ENCODE measurements at places on chromosomes 5 and 9. TPM values are rescaled to one million over a fixed set of nuclear protein-coding genes. Genes with fewer than 3 reads are reported as not detected.

Gene TRIM7
- total RNA-seq = 0.46 TPM

Gene DBH
- 0.48 TPM for total RNA-seq

Gene PCDHA4
- 1.6 TPM for total RNA-seq

DNA sequence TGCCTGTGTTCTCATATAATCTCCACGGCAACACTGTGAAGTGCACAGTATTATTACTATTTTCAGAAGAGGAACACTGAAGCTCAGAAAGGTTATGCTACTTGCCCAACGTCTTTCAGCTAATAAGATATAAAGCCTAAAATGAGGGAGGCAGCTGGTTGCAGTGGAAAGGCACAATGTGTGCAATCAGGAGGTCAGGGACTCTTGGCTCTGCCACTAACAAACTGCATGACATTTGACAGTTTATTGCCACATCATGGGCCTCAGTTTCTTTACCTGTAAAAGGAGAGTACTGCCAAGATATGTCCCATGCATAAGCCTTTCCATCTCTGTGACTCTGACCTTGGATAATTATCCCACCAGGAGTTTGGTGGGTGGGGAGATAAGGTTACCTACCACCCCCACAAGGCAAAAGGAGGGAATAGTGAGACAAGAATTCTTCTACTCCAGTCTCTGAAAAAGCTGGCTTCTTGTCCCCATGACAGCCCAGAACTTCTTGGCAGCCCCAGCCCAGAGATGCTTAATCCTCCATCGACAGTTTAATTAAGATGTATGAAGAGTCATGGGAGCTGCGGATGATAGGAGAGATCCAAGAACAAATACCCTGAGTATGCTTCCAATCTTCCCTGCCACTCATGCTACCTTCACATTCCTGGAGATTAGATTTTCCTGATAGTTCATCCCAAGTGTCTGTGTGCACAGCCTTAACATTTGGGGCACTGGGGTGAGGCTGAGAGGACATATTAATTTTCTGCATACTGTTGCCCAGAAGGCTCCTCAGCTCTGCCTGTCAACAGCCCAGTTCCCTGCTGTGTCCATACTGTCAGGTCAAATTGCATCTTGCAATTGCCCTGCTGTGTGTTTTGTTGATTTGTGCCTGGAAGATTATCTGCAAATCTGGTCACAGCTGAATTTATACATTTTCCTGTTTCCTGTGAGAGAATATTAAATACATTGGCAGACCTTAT, 271.2 kb downstream of the FAM114A2 start:
- no peak overlapping the region for H3K27ac ChIP-seq
- no peaks in the 10 kb centered on the region for H3K36me3 ChIP-seq
- H3K4me1 ChIP-seq = no peaks in the 10 kb centered on the region
- H3K27me3 ChIP-seq = no peaks in the 10 kb centered on the region
- no peak for DNase-seq
- no peak overlapping the region for H3K4me3 ChIP-seq

- no peaks in the 10 kb centered on the region for H3K27me3 ChIP-seq
- H3K27ac ChIP-seq = no peak overlapping the region
- no peaks in the 10 kb centered on the region for H3K4me1 ChIP-seq
These were observed 60.5 kb downstream of the OLFM1 start for GRCh38 chr9:135147938-135148337.

DNA sequence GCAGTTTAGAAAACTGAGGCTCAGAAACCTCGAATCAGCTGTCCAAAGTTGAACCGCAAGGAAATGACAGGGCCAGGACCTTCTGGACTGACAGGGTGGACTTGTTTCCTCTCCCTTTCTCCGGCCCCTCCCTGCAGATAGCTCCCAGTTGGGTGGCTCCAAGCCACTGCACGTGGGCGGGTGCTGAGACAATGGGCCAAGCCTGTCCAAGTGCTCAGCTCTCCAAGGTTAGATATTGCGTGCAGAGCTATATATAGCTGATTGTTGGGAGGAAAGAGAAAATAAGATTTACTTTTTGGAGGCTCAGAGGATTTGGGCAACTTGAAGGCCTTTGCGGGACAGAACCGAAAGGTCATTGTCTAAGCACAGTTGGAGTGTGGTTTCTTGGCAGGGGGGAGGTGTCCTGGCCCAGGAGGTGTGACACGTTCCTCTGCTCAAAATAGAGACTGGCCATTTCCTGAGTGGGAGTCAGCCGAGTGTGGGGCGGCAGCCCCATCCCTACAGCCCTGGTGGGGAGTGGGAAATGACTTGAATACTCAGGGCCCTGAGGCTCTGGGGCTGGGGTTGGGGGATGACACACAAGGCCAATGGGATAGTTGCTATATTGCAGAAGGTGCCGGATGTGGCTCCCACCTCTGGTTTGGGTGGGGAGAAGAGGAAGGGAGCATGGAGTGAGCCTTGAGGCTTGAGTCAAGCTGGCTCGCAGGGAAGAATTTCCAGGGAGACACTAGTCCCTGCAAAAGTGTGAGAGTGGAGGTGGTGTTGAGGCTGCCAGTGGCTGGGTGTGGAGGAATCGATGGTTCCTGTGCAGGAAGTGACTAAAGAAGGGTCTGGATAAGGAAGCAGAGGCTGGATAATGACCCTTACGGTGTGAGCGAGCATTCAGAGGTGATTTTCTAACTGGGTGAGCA, 44.4 kb upstream of the SMAD5 start:
- H3K4me1 ChIP-seq = peaks cover 5% of the 10 kb centered on the region
- peak overlapping the region; percentile 73 for H3K27ac ChIP-seq
- H3K4me3 ChIP-seq = no peak overlapping the region
- no peaks in the 10 kb centered on the region for H3K27me3 ChIP-seq
- H3K36me3 ChIP-seq = no peaks in the 10 kb centered on the region

Data from lung (tissue), 17 donors.